ENCODE measurements at places on chromosomes 16 and 17. TPM values are rescaled to one million over a fixed set of nuclear protein-coding genes. Genes with fewer than 3 reads are reported as not detected.

ALOX15B gene
- 36.4 TPM for total RNA-seq

ARL5C gene
- total RNA-seq, result not detected

SLC16A3 gene
- total RNA-seq, result 22.2 TPM

NOD2 gene
- total RNA-seq, result 2.4 TPM

KIF2B gene
- not detected for total RNA-seq

IL34 gene
- total RNA-seq, result not detected

ADAD2 gene
- total RNA-seq, result not detected

DHRS7C gene
- not detected for total RNA-seq

CCP110 gene
- total RNA-seq, result 10.7 TPM

SLFN12 gene
- 14.9 TPM for total RNA-seq

TNP2 gene
- total RNA-seq, result not detected

CD300E gene
- 0.38 TPM for total RNA-seq

CRHR1 gene
- total RNA-seq, result not detected

KCNAB3 gene
- 0.51 TPM for total RNA-seq

BCO1 gene
- not detected for total RNA-seq

NOL11 gene
- 45.7 TPM for total RNA-seq

TMIGD1 gene
- total RNA-seq, result not detected

SLC6A2 gene
- 0.65 TPM for total RNA-seq

C1QBP gene
- 63.0 TPM for total RNA-seq

ACSM5 gene
- 68.7 TPM for total RNA-seq

SPHK1 gene
- total RNA-seq, result 11.6 TPM

TMC8 gene
- total RNA-seq, result 7.5 TPM

AOC3 gene
- total RNA-seq, result 120 TPM

PGAP6 gene
- total RNA-seq, result 34.7 TPM

CCT6B gene
- 4.7 TPM for total RNA-seq

CANT1 gene
- 18.2 TPM for total RNA-seq

SLC12A3 gene
- not detected for total RNA-seq

SLFN5 gene
- 39.0 TPM for total RNA-seq

SMIM22 gene
- total RNA-seq, result not detected

KRT27 gene
- not detected for total RNA-seq

DPEP1 gene
- total RNA-seq, result not detected

SYT17 gene
- total RNA-seq, result 8.3 TPM

COPRS gene
- total RNA-seq, result 59.0 TPM

FAM222B gene
- 6.6 TPM for total RNA-seq

PLA2G10 gene
- not detected for total RNA-seq

ACE gene
- total RNA-seq, result 19.6 TPM

ITPRIPL2 gene
- 50.0 TPM for total RNA-seq

HOXB5 gene
- 0.51 TPM for total RNA-seq

MAP3K14 gene
- total RNA-seq, result 4.7 TPM

COQ7 gene
- 16.1 TPM for total RNA-seq

TSPOAP1 gene
- 0.85 TPM for total RNA-seq

STH gene
- total RNA-seq, result not detected

SLC16A11 gene
- total RNA-seq, result not detected

CACNG3 gene
- total RNA-seq, result not detected

LITAFD gene
- total RNA-seq, result not detected

MYH1 gene
- 0.38 TPM for total RNA-seq

C17orf78 gene
- total RNA-seq, result not detected

SPNS3 gene
- 1.7 TPM for total RNA-seq

ABCC11 gene
- not detected for total RNA-seq

CLDN9 gene
- not detected for total RNA-seq

ENPP7 gene
- not detected for total RNA-seq

CNTNAP1 gene
- total RNA-seq, result 3.1 TPM

ESRP2 gene
- total RNA-seq, result 0.33 TPM

PPP1R1B gene
- 30.3 TPM for total RNA-seq

INCA1 gene
- 0.85 TPM for total RNA-seq

GNAO1 gene
- 0.75 TPM for total RNA-seq

All from subcutaneous adipose tissue (tissue), 4 donors.